ENCODE measurements at places on chromosomes 11 and 22.

GRCh38 chr22:42292732-42293520, 22.5 kb upstream of the TCF20 start:
- DNase-seq = no peak

DNA sequence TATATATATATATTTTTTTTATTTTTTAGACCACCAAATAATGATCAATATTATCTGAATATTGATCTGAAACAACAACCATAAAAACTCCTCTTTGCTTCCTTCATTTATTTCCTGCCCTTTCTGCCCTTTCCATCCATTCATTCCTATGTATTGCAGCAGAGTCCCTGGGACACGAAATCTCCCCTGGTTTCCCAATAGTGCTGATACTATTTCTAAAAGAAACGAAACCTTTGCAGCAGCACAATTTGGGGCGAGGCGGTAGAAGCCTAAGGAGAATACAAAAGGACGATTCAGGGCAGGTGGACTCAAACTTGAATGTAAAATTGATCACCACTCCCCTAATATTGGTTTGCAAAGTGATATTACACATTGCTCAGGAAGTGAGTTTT, 16.9 kb upstream of the AMOTL1 start:
- no peak for DNase-seq

GRCh38 chr11:33709466-33709865, 8.8 kb upstream of the C11orf91 start:
- DNase-seq = no peak

DNA sequence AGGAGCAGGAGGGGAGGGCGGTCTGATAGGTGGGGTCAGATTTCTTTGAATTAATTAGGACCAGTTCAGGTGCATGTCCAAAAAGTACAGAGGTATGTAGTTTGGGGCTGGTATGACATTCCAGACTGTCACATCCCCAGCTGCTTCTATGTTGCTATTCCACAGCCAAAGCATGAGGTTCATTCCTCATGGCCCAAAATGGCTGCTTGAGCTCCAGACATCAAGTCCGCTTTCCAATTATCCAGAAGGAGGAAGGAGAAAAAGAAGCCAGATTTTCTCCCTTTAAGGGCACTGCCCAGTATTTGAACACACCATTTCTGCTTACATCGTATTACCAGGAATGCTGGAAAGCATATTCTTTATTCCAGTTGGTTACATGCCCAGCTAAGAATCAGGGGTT, 58.0 kb upstream of the CD82 start:
- DNase-seq = no peak

- DNase-seq = no peak
These were observed 2.1 kb downstream of the PNPLA3 start for GRCh38 chr22:43925433-43926348.

DNA sequence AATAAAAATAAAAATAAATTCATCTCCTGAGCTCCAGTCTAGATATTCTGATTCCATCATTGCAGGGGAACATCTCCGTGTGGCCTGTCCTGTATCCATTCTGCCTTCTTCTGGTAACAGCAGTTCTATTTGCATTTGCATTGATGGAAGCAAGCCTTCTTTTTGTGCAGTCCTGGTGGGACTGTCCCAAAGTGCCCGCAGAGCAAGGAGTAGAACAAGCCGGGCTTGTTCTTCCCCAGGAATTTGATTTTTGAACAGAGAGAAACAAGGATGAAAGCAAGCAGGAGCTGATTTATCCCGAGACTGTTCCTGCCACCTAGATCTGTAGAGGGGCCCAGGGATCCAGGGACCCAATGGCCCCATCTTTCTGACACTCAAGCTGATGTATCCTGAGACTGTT, 65.4 kb downstream of the SYN3 start:
- DNase-seq = no peak

DNA sequence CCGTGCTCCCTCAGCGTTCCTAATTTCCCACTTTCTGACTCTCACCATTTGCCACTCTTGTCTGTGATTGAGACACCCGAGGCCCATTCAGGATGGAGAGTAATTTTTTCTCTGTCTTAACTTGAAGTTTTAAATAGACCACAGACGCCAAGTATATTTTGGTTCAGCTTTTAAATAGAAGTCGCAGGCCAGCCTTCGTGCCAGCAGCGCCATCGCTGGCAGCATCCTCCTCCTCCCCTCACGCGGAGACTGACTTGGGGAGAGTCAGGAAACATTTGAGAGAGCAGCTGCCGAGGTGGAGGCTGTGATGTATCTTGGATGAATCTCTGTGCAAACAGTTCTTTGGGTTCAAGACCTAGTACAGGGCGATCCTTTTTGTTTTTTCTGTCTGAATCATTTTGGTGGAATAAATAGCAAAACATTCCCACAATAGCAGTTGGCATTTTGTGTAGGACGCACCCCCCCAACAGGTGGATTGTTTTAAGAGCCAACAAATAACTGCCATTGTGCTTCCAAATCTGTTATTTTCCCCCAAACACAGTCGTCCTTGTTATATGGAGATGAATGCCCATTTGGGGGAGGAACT, 889 bp upstream of the DMC1 start:
- DNase-seq = peak; percentile 12

DNA sequence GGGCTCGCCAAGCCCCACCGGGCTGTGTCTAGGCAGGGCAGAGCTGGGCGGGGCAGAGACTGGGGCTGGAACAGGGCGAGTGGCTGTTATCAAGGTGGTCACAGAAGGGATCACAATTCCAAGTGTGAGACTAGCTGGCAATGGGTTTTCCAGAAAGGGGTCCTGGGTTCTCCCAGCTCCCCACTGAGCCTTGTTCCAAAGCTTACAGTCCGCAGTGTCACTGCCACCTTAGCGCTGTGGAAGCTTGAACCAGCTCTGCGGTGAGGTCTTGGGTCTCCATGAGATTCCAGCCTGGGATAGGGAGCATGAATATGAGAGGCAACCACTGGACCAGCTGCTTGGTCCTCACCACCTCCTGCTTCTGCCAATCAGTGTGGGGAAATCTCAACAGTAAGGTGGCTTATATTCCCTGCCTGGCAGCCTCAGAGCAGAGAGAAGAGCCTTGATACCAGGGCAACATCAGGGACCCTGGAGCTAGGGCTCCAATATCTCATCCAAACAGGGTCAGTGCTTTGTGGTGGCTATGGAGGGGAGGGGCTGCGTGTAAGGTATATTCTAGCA, 831 bp downstream of the CD44 start:
- DNase-seq = no peak

- DNase-seq = no peak
These were observed 106.5 kb upstream of the CSNK2A3 start for GRCh38 chr11:11459578-11459977.
